H54 (cell line): ENCODE measurements at places on chromosomes 7 and 10.
A peak's percentile ranks its signal among the peaks of the same experiment; 100 is the strongest.

DNA sequence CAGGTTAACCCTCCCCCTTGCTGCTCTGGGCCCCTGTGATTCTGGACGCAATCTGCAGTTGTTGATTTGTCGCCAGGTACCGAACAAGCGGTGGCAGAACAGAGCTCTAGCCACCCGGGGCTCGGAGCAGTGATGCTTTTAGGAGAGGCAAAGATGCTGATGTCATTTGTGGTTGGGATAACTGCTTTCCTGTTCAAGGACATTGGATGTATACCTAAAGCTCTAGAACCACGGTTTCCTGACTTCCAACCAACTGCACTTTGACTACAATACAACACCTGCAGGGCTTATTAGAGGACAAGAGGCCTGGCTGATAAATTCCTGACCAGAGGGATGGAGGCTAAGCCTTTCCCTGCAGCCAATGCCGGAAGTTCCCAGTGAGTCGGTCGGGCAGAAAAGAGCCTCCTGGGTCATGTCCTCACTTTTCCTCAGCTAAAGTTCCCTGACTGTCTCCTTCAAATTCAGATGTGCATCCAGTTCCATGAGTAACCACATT, 6.5 kb upstream of the RBM20 start:
- DNase-seq = peak; percentile 15

DNA sequence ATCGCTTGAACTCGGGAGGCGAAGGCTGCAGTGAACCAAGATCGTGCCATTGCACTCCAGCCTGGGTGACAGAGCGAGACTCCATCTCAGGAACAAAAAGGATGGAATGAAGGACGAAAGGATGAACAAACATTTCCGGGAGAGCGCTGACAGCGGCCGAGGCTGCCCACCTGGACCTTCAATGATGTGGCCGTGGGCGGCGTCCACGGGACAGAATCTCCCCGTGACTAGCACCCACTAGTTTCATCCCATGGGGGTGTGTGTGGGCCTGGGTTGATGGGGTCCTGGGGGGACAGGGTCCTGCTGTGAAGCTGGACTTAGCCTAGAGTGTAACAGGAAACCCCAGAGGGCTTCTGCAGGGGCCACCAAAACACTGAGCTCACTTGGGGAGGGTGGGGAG, 32.8 kb downstream of the MICALL2 start:
- DNase-seq = no peak

DNA sequence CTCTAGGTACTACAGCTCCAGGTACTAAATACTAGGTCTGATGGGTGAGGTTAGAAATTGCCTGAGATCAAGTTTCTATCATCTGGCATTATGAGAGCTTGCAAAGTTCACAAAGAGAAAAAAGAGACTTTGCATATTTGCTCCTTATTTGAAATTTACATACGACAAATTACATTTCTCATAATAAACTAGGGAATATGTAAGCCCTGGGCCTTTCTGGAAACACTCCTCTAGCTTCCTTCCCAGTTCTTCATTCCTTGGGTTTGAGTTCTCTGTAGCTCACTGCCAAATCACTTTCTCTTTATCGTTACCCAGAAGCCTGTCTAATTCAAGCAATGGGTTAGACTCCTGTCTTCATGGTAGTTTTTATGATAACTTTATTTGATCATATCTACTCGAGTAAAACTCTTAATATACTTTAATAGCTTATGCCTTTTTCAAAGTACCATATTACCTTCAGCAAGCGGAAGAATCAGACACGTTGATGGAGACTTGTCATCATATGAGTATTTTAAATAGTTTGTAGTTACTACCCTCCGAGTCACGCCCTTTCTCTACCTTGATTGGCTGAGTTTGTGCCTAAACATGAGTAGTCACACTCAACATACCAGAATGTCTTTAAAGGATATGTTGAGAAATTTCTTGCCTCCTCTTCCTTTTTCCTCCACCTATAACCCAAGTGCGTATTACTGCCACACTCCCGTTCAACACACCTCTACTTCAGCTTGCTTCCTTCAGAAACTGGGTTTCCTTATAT, 150.5 kb downstream of the DKK1 start:
- no peak for DNase-seq

GRCh38 chr10:126065751-126066377, 169.5 kb downstream of the FANK1 start:
- DNase-seq = no peak

DNA sequence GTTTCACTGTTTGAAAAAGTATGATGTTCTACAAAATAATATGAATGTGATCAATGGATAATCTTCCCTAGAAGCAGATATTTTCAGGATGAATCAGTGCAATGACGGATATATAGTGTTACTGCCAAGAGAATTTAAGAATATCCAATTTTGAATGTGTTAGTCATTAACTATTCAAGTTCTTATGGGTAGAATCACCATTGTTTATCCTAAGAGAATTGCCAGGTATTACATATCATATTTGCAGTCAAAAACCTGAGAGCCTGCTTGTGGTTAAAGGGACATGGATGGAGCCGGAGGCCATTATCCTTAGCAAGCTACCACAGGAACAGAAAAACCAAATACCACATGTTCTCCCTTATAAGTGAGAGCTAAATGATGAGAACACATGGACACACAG, 26.9 kb downstream of the AHR start:
- no peak for DNase-seq
